ENCODE measurements at places on chromosomes 6 and 20.
A peak's percentile ranks its signal among the peaks of the same experiment; 100 is the strongest.

DNA sequence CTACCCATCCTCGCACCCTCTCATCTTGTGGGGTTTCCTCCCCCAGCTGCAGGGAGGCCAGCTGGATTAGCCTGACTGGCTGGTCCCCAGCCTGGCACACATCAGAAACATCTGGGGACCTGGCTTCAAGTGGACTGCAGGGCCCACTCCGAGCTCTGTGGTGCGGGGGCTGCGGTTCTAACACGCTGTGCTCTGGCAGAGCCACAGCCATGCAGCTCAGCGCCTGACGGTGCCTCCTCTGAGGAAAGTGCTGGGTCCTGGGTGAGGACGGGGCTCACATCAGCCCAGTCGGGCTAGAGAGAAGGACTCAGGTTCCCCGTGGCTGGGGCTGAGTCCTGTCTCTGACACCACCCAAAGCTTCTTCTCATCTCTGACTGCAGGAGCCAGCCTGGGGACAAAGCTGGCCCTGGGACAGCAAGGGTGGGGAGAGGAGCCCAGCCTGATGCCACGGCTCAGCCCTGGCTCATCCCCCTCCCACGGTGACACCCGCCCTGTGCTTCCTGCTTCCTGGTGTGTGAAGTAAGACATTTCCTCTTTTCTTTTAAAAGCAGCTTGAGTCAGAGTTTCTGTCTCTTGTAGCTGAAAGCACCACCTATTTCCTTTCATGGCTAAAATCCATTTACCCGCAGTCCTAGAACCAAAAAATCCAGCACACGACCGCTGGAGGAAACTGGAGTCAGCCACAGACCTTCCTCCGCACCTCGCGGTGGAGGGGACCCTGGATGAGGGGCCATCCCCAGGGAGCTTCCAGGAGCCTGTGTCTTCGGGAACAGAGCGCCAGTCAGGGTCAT lies 127.4 kb upstream of the AFDN start:
- DNase-seq: no peak

DNA sequence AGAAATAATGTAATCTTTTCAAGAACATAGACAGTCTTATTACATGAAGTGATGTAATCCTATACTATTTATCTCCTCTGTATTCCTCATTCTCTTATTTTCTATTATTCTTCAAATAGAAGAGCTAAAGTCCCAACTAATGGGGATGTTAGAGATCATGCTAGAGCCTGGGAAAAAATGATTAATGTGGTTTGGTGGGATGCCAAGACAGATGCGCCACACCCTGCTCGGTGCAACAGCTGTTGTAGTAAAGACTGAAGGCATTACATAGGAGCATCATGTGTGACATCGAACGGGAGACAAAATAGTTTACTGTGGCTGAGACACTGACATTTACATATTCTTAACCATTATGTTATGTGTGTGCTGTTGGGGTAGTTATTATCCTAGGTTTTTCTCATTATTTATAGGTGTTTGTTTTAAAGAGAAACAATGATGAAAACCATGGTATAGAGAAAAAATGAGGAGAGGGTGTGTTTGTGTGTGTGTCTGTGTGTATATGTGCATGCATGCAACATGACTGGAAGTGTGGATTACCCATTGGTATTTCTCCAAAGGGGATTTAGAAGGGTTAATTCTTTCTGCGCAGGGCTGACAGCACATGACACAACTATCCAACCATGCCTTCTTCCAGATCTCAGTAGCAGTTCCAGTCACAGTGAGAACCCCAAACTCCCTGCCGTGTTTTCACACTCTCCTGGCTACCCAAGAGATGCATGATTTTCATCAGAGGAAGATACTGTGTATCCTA lies 155.3 kb downstream of the EYA4 start:
- peak; percentile 75 for DNase-seq

GRCh38 chr20:51526106-51526470 lies 16.4 kb downstream of the NFATC2 start:
- DNase-seq: peak; percentile 72

DNA sequence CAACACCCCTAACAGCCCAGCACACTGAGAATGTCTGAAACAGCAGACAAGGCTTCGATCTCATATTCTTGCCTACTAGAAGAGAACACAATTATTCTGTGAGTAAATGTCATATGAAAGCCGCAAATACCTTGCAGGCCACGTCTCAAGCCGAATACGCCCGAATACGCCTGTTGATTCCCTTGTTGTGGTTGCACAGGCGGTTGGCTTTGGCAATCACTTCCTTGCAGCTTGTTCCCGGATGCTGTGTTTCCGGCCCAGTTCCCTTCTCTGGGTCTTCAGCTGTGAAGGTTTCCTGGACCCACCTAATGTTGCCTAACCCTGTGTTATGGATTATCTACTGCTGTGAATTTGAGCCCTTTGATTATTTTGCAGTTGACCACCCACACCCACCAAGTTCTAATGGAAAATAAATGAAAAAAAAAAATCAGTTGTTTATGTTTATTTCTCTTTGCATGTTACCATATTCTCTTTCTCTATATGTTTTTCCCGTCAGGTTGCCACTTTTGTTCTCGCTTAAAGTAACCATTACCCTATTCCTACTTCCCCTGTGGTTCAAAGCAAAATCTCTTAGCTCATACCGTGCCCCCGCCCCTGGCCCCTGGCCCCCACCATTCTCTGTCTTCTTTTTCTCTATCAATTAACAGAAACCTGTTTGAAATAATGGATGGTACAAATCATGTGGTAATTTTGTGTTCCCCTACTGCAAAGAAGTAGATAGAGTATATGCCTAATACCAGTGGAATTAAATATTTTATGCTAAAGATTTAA lies 172.4 kb downstream of the ADGB start:
- no peak for DNase-seq

DNA sequence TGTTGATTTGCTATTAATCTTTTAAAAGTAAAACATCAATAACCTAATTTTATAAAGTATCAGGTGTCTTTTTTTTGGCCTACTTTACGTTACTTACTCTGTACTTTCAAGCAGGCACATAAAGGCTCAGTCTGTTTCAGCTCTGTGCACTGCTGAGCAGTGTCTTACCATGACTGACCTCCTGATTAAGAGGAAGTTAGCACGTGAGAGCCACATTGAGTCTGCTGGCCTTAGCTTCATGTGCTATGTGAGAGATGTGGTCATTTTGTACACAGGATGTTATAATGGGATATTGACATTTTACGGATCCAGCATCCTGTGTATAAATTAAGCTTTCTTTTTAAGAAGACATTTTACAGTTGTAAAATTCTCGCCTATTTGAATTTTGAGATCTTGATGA lies 31.9 kb downstream of the ARID1B start:
- no peak for DNase-seq

DNA sequence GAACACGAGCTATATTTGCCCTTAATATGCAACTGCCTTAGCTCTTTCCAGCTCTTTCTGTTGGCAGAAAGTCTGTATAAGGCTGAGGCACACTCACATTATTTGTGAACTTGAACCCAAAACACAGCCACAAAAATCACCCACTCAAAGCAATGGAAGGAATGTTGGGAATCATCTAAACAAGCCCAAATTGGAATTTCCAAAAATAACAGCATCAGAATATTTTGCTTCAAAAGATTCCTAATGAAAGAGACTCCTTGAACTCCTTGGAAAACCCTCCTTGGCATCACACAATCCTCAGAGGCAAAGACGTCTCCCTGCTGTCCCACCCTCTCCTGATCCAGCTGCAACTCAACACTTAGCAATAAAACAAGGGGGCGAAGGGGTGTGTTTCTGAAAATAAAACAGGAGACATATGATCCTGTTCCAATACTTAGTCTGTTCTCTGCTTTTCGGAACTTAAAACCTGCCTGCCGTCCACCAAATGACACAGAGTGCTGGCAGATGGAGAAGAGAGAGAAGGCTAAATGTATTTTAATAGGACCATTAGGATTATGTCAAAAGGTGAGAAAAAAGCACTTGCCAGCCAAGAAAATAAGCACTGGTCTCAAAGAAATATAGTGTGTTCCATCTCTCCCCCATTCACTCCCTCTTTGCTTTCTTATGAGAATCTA lies 320.7 kb upstream of the JARID2 start:
- no peak for DNase-seq

GRCh38 chr20:25487306-25487705 lies 79.8 kb downstream of the GINS1 start:
- no peak for DNase-seq

DNA sequence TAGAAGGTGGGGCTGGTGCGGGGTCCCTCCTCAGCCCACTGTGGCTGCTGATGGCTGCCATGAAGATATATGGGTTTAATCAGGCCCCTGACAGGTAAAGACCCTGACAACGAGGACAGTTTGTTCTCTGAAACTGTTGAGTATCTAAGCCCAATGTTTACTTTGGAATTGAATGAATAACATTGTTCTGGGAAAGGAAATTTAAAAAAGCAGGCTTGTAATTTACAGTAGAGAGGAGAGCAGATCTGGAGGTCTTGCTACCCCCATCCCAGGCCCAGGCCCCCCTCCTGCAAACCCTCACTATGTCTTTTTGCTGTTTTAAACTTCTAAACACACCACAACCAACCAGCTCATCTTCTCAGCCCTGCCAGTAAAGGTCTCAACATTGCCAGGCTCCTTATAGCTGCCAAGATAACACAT lies 171.3 kb downstream of the CDC5L start:
- no peak for DNase-seq

DNA sequence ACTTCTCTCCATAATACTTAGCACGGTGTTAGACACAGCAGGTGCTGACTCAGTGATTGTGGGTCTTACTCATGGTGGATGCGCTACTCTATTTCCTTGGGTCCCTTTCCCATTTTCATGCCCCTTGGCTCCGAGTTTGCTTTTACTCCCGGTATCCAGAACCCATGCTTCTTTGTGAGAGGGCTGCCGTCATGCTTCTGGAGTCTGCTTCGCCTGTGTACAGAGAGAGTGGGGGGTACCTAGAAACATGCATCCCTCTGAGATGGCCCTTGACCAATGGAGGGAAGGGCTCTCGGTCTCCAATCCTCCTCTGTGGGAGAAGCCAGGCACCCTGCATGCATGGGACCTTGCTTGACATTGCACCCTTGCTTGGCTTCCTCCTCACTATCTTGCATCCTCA lies 160.4 kb downstream of the NRN1 start:
- DNase-seq: no peak

Measured in NCI-H1105 (cell line).